ENCODE measurements at places on chromosomes 11 and 22.

DNA sequence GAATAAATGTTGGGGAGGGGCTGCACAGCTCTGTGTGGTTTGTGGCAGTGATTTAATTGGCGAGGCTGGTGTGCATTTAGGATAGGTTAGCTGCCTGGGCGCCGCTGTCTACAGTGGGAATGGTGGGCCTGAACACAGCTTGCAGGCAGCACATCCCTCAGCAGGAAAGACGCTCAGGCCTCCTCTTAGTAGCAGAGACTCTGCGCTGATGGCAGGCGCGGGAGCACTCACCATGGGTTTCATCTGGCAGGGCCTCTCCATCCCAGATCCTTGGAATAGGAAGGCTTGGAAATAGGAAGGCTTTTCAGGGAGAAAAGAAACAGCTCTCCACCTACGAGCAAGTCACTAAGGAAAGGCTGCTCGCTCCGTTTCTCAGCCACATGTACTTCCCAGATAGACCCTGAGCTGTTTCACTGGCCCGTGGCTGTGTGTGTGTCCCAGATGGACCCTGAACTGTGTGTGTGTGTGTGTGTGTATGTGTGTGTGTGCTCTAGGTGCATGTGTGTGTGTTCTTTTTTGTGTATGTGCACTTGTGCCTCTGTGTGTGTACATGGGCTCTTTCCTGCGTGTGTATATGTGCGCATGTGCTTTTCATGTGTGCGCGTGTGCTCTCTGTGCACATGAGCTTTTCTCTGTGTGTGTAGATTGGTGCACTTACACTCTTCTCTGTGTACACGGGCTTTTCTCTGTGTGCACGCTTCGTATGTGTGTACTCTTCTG lies 144.0 kb downstream of the TBC1D22A start:
- DNase-seq = no peak

- DNase-seq = peak; percentile 51
Observed at GRCh38 chr11:95296621-95297025, 65.6 kb upstream of the SESN3 start.

DNA sequence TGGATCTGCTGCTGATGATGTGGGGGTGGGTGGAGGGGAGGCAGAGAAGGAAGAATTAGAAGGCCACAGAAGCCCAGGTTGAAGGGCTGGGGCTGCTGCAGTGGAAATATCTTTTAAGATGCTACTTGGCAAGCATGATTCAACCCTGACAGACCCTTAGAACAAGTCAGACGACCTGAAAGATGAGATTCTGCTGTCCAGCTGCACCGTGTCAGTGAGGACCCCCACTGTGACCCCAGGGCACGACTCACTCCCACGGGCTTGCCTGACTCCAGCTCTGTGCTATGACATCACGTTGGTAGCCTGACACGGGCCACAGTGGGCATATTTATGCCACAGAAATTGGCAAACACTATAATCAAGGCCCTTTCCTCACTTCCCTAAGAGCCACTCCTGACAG lies 36.0 kb downstream of the LRFN4 start:
- DNase-seq = no peak

DNA sequence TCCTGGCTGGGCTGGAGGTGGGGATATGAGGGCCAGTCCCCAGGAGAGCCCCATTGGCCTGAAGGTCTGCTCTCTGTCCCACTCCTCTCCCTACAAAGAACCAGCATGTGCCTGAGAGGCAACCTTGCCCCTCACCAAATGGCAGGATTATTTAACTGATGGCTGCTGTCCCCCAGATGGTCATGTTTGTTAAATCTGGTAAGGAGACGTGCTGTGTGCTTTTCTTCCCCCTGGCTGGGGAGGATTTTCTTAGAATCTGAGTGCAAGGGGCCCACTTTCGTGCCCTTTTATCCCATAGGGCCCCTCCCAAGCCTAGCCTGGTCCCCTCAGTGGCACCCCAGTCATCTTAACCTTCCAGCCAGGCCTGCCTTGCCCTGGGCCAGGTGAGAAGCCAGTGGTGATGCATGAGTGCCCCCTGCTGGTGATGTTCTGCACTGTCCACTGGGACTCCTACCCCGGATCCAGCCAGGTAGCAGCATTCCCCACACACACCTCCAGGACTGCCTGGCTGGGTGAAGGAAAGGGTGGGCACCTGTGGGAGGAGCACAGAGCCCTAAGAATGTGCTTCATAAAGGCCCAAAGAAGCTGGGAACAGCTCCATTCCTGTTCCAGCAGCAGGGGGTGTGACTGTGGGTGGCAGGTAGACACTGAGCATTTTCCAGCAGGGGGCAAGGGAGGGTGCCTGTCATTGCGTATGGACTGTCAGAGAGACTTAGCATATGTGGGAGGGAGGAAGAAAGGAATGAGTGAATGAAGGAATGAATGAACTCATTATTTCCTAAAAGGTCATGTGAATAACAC lies 28.9 kb downstream of the MFNG start:
- DNase-seq = peak; percentile 56

GRCh38 chr22:47376901-47377505 lies 614.6 kb downstream of the TBC1D22A start:
- no peak for DNase-seq

- no peak for DNase-seq
Observed at GRCh38 chr22:32746732-32747131, 54.8 kb upstream of the TIMP3 start.

- no peak for DNase-seq
Observed at GRCh38 chr11:76695771-76696170, 25.2 kb upstream of the LRRC32 start.

- no peak for DNase-seq
Observed at GRCh38 chr11:9231848-9232177, 33.3 kb downstream of the DENND5A start.

DNA sequence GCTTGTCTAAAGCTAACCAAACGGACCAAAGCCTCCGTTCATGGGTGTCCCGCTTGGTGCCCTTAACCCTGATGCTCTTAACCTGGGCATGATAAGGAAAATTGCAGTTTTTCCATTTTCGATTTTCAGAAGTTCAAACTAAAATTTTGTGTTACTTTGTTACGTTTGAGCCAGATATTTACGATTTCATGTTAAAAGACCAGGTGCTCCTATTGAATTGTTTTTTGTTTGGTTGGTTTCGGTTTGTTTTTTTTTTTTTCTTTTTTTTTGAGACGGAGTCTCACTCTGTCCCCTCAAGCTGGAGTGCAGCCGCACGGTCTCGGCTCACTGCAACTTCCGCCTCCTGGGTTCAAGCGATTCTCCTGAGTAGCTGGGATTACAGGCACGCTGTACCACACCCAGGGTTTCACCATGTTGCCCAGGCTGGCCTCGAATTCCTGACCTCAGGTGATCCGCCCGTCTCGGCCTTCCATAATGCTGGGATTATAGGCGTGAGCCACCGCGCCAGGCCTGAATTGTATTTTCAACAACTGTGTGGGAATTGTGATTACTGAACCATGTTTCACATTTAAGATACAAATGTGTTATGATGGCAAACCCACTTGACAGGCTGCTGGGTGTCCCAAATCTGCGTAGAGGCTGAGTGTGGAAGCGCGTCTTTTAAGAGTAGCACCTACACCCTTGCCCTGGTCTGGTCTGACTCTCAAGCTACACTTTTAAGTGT lies 864 bp upstream of the USP28 start:
- DNase-seq = peak; percentile 70

GRCh38 chr11:133907216-133907615 lies 49.6 kb downstream of the IGSF9B start:
- no peak for DNase-seq

GRCh38 chr11:128874427-128874826 lies 7.3 kb upstream of the KCNJ1 start:
- DNase-seq = no peak

GRCh38 chr11:129881570-129882170 lies 13.7 kb downstream of the NFRKB start:
- DNase-seq = peak; percentile 72

DNA sequence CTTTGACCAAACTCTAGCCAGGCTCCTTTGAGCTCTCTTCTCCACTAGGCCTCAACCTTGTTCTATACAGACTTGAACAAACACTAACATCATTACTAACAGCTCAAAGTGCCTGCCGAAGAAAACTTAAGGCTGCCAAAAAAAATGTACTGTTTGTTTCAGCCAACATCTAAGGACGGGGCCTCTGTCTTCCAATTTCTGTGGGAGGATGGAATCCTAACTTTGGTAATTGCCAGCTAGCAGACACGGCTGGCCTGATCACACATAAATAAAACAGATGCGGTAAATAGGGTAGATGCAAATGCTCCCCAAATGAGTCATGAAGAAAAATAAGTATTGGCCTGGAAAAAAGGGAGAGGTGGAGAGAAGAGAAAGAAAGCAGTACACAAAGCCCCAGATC lies 394.3 kb downstream of the TMEM135 start:
- no peak for DNase-seq

DNA sequence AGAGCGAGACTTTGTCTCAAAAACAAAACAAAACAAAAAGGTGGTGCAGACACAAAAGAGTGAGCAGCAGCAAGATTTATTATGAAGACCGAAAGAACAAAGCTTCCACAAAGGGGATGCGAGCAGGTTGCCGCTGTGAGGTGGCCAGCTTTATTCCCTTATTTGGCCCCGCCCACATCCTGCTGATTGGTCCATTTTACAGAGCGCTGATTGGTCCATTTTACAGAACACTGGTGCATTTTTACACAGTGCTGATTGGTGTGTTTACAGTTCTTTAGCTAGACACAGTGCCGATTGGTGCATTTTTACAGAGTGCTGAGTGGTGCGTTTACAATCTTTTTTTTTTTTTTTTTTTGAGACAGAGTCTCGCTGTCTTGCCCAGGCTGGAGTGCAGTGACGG lies 77.4 kb downstream of the CECR2 start:
- DNase-seq = no peak

DNA sequence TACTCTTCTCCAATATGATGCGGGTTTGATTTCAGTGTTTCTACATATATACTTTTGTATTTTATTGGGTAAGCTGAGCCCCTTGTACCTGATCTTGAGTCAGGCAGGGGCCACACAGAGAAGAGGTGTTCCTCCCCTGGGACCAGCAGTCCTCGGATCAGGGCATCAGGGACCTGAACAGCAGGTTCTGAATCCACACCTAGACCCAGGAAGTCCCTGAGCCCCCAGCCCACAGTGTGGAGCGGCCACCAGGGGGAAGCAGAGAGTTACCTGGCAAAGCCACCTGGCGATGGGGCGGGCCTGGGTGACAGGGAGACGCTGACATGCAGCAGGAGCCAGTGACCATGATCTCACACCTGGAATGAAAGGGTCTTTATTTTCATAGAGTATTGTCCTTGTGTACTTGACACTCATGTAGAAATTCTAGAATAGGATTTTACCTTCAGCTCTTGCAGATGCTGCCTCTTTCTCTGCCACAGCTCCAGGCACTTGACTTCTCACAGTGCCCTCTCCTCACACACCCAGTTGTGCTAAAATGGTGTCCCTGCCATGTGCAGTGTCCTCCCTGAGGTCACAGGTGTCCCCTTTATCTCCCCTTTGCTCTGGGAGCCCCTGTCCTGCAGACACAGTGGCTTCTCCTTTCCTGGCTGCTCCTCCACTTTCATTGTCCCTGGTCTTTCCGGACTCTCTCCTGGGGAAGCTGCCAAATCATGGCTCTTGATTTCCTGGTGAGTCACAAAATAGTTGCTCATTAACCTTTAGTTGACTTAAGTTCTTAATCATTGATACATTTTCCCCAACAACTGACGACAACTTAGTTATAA lies 48.5 kb downstream of the GGTLC2 start:
- peak; percentile 84 for DNase-seq

- no peak for DNase-seq
Observed at GRCh38 chr11:7579361-7579791, 65.6 kb downstream of the PPFIBP2 start.

- no peak for DNase-seq
Observed at GRCh38 chr11:42589286-42589685, 722.5 kb upstream of the API5 start.

DNA sequence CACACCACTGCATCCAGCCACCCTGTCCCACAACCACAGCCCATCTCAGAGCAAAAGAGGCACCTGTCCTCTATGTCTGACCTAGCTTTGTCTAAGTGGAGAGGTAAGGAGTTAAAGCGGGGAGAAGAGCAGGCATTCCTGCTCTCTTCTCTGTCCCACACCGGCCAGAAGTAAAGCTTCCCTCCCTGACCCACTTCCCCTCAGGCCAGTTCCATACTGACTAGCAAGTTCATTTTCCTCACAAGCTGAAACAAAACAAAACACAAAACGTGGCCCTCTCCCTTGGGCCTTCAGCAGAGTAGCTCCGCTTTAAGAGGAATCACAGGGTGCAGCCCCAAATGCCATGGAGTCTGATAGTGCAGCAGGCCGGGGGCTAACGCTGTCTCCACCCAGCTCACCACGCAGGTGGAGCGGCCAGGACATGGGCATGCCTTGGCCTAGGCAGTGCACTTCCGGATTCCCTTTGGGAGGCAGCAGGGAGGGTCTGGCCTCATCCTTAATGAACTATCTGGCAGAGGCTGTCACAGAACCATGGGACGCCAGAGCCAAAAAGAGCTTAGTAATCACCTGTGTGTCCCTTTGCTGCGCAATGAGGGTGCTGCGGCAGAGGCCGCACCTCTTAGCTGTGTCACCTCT lies 34.0 kb downstream of the FLI1 start:
- no peak for DNase-seq

- DNase-seq = peak; percentile 62
Observed at GRCh38 chr11:129896062-129896461, 684 bp upstream of the NFRKB start.

- peak; percentile 24 for DNase-seq
Observed at GRCh38 chr11:127639916-127640315, 639.3 kb upstream of the KIRREL3 start.

DNA sequence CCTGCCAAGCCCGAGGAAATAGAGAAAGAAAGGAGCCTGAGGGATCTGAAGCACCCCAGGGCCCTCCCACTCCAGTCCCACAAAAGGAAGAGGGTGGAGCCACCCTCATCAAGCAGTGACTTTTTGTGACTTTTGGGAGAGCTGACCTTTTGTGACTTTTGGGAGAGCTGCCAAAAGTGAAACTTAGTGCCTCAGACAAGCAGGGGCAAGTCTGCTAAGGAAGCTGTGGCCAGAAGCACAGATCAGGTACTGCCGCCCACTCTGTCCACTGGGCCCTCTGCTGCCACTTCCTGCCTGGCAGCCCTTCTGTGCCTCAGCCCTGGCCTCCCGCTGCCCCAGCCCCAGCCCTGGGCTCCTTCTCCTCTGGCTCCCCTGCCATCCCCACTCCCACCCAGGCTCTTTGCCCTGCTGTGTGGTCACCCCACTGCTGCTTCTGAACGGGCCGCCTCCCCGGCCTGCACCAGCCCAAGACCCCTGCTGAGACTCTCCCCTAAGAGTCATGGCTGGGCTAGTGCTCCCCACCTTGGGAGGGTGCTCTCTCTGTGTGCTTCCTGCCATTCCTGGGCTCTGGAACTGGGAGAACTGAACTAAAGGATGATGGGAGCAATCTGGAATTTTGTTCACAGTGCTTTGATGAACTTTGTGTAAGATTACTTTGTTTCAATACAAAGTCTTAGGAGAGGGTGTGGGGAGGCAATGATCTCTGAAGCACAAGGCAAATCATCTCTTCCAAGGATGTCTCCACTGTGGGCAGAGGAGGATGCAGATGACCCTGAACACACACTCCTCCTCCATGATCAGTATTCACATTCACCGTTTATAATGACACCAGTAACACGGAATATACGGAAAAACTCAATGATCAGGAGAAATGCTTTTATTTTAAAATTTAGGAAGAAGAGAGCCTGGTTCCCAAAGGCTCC lies at the start of gene APOBEC3H:
Gene APOBEC3H (plus strand): TSS at position 147 of the 923 bp plus-strand sequence. CDS start 3,035 bp downstream, outside the sequence.
- DNase-seq = no peak
